Uterus (tissue), 4 donors: ENCODE measurements at places on chromosomes 11 and 22. TPM values are rescaled to one million over a fixed set of nuclear protein-coding genes. Genes with fewer than 3 reads are reported as not detected.

- DNase-seq, result no peak
Observed at GRCh38 chr11:69137151-69137844, 18.4 kb upstream of the SMIM38 start.

DNA sequence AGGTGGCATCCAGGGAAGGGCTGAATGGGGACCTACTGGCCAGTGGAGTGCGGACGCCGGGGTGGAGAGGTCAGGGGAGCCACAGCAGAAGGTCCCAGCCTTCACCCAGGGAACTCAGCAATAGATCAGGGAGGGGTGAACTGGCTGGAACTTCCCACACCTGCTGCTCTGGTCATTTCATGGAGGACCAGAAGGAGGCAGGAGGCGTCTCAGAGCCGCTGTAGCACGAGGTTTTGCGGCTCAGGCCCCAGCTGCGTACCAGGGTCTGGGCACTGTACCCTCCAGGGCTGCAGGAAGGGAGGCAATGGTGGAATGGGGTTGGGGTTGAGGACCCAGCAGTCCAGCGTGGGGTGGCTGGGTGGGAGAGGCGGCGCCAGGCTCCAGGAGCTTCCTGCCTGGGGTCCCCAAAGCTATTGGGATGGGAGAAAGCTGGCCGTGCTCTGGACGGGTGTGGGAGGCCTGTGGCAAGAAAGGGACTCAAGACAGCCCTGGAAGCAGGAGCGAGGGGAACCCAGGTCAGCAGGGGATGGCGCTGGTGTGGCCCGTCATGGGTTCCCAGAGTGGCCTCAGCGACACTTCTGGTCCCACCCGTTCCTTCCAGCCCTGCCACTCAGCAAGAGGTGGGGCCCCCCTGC is 20.2 kb upstream of the BRSK2 start:
- no peak for DNase-seq

DNA sequence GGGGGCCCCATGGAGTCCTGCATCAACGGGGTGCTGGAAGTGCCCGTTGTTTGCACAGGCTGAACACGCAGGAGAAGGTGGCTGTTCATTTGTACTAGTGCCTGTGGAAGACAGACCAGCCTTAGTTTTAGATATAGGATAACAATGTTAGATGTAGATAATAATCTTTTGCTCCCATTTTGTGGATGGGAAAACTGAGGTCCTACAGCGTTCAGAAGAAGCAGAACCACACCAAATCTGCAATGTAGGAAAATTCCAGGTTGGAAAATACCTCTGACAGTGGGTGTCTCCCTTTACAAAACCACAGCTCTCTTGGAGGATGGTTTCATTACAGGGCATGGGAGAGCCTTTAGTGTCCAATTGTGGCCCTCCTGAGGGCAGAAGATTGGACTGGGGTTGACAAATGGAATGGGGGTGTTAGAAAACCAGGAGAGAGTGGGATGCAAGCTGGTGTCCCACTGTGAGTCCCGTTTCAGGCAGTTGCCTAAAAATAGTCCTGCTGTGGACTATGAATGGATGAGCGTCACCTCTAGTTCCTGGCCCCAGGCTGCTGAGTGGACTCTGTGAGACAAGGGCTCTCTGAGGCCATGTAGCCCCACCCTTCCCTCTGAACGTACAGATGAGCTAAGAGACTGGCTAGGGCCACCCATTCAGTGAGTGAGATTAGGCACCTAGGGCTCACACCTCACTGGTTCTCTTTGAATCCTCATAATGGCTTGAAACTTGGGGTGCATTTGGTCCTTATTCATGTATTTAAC is 508.8 kb downstream of the MN1 start:
- no peak for DNase-seq

DNA sequence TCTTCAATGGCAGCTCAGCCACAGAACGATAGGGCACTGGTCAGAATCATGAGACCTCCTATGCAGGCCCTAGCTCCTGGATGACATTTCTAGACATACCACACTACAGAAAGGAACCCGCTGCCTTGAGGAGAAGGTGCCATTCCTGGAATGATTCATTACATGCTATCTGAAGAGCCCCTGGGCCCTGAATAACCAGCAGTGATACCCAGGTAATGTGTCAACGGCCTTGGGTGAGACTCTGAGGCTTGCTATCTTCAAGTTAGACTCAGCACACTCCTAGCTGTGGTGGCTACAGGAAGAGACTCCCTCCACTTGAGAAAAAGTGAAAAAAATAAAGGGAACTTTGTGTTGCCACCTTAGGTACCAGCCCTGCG is 161.2 kb upstream of the GRIA4 start:
- DNase-seq, result no peak

GRCh38 chr11:81995889-81996288 is 737.8 kb downstream of the FAM181B start:
- DNase-seq, result no peak

GRCh38 chr22:29907753-29908515 is 25.0 kb downstream of the MTMR3 start:
- DNase-seq, result peak; percentile 74

DNA sequence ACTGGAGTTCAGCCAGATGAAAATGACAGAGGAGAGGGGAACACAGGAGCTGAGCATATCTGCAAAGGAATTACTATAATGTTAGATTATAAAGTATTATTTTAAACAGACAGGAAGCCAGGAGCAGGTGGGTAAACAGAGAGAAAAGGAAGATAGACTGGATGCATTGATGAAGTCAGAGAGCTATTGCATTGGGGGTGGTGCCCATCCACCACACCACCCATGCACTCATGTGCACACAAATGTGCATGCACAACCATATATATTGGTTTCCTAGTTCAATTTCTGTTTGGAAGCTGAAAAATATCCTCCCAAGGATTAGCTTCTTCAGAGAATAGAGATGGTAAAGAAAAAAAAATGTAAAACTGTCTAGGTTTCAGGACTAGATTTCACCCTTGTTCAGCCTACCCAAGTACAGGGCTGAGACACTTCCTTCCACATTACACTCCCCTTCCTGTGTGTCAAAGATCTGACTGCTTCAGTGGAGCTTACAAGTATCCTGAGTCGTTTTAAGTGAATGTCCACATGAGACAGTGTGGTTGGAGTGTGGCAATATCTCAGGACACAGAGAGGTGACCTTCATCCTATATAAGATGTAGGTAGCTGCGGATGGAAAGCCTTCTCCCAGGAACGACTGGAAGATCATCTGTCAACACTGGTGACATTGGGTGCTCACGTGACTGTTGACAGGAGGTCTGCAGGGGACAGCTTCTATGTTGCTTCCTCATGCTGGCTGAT is 12.2 kb upstream of the SMPD1 start:
- no peak for DNase-seq

DNA sequence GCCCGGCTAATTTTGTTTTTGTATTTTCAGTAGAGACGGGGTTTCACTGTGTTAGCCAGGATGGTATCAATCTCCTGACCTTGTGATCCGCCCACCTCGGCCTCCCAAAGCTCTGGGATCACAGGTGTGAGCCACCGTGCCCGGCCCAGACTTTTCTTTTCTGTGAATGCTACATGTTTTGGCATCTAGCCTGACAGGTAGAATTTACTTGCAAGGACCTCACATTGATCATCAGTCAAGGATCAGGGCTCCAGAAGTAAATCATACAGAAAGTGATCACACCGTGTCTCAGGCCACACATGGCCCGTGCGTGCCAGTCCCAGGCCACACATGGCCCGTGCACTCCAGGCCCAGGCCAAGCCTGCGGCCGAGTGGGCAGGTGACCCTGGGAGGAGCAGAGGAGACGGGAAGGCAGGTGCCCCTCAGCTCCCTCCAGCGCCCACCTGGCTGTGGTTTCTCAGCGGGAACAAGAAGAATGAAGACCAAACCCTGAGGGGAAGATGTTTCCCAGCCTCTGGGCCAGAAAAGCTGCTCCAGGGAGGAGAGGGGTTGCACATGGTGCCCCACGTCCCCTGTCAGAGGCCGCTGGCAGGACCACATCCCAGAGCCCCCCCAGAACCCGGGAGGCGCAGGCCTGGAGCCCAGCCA is 76.2 kb downstream of the BRD1 start:
- no peak for DNase-seq

DNA sequence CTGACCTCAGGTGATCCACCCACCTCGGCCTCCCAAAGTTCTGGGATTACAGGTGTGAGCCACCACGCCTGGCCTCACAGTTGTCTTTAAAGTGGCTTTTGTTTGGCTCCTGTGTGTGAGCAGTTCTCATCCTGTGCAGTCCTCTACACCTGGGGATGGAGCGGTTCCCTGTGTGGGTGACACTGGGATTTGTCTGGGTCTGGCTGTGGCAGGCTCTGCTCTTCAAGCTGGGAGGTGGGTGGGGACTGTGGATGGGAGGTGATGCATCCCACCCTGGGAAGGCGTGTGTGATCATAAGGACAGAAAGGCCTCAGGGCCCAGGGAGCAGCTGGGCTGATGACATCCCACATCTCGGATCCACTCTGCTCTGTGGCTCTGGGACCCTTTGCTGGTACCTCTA is 1266.8 kb downstream of the BRD1 start:
- DNase-seq, result no peak

PIWIL4 gene
- total RNA-seq, result 5.6 TPM

DNA sequence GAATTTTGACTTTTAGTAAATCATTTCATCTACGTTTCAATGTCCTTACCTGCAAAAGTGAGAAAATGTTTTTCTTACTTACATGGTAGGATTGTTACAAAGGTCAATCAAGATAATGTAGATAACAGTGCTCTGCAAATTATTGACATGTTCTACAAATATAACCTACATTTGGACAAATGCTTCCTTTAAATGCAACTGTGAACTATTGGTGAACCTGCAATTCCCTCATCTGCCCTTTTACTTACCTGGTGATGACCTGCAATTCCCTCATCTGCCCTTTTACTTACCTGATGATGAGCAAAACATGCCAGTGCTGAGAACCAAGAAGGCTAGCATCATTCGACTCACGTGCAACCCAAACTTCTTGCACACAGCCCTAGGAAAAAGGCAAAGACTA is 11.1 kb downstream of the ALG9 start:
- no peak for DNase-seq

GRCh38 chr11:128549256-128549944 is 38.0 kb downstream of the ETS1 start:
- peak; percentile 75 for DNase-seq
